ENCODE measurements at places on chromosomes 16 and 17.

DNA sequence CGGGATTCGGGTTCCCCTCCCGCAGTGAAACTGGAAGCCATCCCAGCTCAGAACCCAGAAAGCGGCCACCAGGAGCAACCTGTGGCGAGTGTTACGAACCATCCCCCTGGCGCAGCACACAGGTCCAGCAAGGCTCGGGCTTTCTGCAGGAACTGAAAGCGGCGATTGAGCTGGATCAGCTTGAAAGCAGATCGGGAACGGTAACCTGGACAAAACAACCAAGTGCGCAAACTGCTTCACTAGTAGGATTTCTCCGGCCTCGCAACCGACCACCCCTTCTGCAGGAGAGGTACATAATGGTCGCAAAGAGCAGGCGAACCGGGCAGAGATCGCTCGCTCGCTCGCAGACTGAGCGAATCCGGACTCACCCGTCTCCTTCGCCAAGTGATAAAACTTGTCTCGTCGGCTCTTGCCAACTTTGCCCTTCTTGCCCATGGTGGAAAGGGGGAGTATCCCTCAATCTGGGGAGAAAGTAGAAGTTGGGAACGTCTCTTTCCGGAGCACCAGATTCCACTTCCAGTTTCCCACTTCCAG is 696 bp upstream of the PSMC5 start:
- DNase-seq: no peak

DNA sequence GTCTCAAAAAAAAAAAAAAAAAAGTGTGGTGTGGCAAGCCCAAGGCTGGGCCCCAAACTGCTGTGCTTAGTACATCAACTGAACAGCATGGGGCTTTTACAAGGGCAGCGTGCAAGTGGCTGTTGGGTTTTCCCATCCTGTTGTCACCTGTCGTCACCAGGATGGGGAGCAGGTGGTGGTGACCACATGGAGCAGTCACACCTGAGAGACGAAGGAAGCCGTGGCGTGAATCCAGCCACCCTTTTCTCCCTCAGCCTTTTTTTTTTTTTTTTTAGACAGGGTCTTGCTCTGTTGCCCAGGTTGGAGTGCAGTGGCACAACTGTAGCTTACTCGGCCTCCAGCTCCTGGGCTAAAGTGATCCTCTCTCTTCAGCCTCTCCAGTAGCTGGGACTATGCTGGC is 4.1 kb upstream of the MRPL58 start:
- no peak for DNase-seq

GRCh38 chr17:50693036-50693682 is 14.6 kb downstream of the ANKRD40 start:
- DNase-seq: no peak

DNA sequence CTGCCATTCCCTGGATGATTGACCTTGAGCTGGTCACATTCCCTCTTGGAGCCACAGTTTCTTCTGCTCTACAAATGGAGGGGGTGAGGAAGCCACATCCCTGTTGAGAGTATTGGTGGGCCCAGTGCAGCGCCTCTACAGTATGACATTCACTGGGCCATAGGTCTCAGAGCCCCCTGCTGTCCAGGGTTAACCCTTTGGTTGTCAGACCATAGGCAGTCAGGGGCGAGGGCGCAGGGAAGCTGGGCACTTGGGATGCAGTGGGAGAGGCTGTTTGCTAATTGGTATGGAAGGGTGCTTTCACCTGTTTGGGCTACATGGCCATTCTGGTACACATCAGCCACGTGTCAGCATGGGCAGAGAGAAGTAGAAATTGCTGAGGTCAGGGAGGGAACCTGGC is 27.3 kb upstream of the WFDC1 start:
- no peak for DNase-seq

- DNase-seq: no peak
These were observed 27.4 kb downstream of the MYH11 start for GRCh38 chr16:15829460-15829859.

Data from activated naive CD8-positive, alpha-beta T cell treated with anti-CD3 and anti-CD28 coated beads, Interleukin-2, amount 10 ng/mL, durations not matched to agents 7 days and 5 days (primary cell).